ENCODE measurements at places on chromosomes 5 and 9.

GRCh38 chr5:39132792-39133191 is 58.6 kb upstream of the RICTOR start:
- no peak for DNase-seq

DNA sequence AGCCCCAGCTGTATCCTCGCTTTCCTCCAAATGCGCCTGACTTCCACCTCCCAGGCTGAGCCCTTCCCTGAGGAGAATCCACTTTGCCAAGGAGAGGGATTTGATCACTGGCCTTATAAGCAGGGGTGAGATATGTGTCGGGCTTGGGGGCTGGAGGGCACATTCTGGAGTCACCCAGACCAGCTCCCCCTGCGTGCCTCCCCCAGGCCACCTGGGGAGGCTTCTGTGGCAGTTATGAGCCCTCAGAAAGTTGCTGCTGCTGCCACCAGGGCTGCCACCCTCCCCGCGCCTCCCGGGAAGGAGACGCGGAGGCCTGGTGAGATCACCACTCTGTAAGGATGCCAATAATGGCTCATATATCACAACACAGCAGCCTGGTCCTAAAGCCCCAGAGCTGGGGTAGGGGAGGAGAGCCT is 211.5 kb downstream of the PAPPA start:
- DNase-seq, result peak; percentile 42

GRCh38 chr5:171272996-171273970 is 35.8 kb upstream of the TLX3 start:
- DNase-seq, result peak; percentile 32

DNA sequence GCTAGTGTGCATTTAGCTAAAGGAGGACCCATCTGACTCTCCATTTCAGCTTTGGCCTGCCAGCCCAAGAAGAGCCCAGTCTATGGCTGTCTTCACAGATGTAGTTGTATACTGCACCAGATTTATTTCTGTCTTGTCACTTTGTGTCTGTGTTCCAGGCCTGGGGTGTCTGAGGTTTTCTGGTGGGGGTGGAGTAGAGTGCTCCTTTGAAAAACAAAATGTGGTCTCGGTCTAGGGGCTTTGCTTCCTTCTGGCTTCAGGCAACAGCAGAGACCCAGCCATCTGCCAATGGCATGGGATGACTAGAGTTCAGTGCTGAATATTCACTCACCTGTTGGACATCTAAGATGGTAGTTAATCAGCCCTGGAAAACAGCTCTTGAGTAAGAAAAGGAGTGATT is 10.9 kb downstream of the IGIP start:
- DNase-seq, result no peak

DNA sequence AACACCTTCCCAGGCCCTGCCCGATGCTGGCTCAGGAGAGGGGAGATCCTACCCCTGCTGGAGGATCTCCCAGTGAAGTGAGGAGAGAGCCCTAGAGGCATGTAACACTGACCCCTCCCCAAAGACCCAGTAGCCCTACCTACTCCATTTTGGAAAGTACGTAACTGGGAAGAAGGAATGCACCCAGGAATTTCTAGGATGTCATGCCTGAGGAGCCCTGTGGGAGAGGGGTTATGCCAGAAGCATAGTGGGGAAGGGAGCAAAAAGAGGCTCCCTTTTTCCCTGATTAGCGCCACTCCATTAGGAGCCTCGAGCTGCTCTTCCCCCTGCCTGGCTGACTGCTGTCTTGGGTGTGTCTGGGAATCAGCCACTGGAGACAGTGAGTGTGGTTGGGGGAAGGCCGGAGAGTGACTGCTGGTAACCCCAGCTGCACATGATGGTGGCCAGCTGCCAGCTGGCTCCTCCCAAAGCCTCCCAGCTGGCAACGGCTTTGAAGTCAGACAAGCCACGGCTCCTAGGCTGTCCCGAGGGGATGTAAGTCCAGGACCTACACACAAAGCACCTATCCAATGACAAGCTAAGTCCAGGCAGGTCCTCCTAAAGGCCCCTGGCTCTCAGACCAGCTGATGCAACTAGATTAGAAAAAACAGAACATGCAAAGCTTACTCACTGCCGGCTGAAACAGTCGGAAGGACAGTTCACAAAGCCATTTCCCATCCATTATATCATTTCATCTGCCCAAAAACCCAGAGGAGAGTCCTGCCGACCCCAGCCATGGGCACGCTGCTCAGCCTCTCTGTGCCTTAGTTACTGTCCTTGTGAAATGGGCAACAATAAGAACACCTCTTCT is 136.5 kb upstream of the ABCA1 start:
- DNase-seq, result peak; percentile 90

DNA sequence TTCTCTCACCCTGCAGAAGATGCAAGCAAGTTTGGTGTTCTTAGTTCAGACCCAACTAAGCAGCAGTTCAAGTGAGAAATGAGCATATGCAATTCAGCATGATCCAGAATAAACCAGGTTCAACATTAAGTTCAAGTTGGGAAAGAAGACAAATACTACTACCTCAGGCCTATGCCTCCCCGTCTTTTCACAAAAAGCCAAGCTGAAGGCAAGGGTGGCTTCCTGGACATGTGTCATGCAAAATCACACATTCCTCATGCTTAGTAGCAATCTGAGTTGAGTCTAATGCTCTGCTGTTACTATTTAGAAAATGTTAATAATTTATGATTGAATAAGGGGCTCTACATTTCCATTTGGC is 453.4 kb upstream of the GRAMD2B start:
- DNase-seq, result no peak

Data from D341Med (cell line).